ENCODE measurements at places on chromosomes 7 and 10. TPM values are rescaled to one million over a fixed set of nuclear protein-coding genes. Genes with fewer than 3 reads are reported as not detected.

NUDT1 gene
- total RNA-seq = 30.3 TPM

ODAD2 gene
- 3.2 TPM for total RNA-seq

- DNase-seq = no peak
Measured at GRCh38 chr10:6255548-6256061, 52.9 kb downstream of the PFKFB3 start.

DNA sequence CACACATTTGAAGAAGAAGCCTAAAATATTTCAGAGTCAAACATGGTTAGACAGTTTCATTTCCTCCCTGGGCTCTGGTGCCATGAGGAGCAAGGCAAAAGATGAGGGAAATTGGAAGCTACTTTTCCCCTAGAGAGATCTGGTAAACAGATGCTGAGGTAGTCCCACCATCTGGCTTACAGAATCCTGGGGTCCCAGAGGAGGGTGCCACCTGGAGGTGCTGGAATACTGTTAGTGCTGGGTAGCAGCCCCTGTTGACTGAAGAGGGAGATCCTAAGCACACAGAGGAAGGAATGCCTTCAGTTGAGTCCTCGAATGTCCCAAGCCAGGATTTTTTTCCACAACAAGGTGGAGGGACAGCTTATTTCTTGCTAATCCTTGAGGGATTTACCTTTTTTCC, 160.1 kb downstream of the FZD1 start:
- DNase-seq = no peak

DNA sequence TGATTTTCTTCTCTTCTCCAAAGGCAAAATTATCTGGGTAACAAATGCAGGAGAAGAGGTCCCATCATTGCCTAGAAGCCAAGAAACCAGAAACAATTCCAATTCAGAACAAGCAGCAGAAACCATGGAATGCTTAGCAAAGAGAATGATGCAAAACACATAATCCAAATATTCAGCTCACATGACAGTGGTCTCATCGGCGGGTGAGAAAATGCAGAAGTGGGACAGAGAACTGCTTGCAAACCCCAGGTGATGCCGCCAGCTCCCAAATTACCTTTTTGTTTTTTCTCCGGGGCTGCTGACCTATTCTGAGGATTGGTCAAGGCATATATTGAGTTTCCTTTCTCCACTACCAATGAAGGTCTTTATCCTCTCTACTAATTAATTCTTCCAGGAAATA, 99.7 kb downstream of the ZNF22 start:
- no peak for DNase-seq

- no peak for DNase-seq
Measured at GRCh38 chr10:51358227-51358626, 283.9 kb downstream of the PRKG1 start.

GRCh38 chr10:80670774-80671173, 133.1 kb downstream of the SH2D4B start:
- no peak for DNase-seq

DNA sequence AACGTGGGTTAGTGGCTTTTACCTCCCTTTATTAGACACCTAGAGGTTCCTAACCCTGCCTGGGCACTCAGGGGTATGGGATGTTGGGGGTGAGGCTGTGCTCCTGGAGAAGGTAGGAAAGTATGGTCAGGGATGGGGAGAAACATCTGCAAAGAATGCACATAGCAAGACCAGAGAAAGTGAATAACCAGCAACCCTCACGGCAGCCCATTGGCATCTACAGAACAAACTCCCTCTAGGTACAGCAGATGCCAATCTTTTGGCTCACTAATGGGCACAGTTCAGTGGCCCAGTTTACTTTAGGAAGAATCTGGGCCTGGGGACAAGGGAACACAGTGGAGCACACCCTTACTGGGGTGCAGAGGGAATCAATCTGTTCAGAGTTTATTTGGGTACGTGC, 143.9 kb downstream of the JAZF1 start:
- DNase-seq = no peak
